ENCODE measurements at places on chromosomes 5 and 9. TPM values are rescaled to one million over a fixed set of nuclear protein-coding genes. Genes with fewer than 3 reads are reported as not detected.
A peak's percentile ranks its signal among the peaks of the same experiment; 100 is the strongest.

- H3K27me3 ChIP-seq: no peaks in the 10 kb centered on the region
- no peak for DNase-seq
- H3K4me1 ChIP-seq: no peaks in the 10 kb centered on the region
- no peak overlapping the region for H3K4me3 ChIP-seq
These were observed 253.9 kb upstream of the TYRP1 start for GRCh38 chr9:12439267-12439666.

- no peaks in the 10 kb centered on the region for H3K4me1 ChIP-seq
- peaks cover 7% of the 10 kb centered on the region for H3K27me3 ChIP-seq
- no peak overlapping the region for H3K27ac ChIP-seq
- DNase-seq: no peak
- no peak overlapping the region for H3K4me3 ChIP-seq
These were observed 67.4 kb upstream of the ZNF618 start for GRCh38 chr9:113808391-113809358.

DNA sequence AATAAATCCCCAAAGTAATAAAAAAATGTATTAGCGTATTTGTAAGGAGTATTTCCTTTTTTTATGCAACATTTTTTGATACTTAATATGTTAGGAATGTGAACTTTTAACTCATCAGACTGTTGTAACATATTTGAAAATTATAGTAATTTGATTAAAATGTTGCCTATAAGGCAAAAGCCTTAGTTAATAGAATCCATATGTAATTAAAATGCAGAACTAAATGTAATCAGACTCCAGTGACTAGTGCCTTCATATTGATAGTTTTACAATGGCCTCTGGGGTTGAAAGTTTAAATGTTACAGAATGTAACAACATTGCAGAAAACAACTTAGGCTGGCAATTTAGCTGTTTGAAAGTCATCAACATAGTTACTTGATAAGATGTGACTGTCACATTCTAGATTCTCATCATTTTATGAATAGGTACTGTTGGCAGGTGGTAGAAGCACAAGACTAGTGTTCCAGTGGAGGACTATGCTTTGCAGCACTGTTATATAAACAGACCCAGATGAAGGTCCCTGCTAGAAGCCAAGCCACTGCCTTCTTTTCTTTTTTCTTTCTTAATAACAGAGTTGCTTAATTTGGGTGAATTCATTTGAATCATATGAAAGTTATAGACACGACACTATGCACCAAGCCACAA, 382.9 kb downstream of the CCDC171 start:
- H3K4me1 ChIP-seq: peaks cover 11% of the 10 kb centered on the region
- H3K4me3 ChIP-seq: no peak overlapping the region
- H3K27me3 ChIP-seq: no peaks in the 10 kb centered on the region
- DNase-seq: no peak
- H3K27ac ChIP-seq: peak overlapping the region; percentile 53

The OTP gene
- not detected for polyA plus RNA-seq

DNA sequence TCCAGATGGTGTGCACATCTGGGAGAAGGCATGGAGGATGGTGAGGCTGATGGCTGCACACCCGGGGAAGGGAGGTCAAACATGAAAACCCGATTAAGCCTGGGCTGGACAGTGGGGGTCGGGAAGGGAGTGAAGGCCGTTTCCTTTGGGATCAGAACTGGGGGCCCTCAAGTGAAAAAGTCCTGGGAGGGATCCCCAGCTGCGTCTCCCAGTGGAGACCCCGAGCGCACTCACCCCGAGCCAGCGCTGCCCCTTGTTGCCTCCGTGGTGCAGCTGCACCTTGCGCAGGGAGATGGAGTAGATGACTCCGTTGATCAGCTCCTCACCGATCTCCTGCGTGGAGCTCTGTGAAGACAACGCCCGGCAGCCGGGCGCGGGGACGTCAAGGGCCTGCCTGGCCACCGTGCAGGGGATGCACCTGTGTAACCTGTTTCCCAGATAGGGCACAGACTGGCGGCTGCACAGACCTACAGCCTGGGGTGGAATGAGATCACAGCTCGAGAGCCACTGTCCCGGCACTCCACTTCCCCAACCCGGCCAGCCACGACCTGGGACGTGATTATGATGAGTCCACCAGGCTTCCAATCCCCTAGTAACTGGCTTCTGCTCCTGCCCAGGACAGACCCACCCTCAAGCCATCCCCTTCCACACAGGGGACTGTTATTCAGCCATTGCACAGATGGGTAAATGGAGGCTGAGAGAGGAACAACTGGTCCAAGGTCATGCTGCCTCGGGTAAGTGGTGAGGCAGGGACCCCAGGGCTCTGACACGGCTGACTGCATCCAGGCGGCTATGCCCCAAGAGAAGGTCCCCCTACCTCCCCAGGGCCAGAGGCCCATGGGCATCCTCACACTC, 9.0 kb downstream of the RALGDS start:
- H3K4me1 ChIP-seq: peaks cover 14% of the 10 kb centered on the region
- H3K4me3 ChIP-seq: no peak overlapping the region
- no peaks in the 10 kb centered on the region for H3K27me3 ChIP-seq
- H3K27ac ChIP-seq: peak overlapping the region; percentile 99

- DNase-seq: peak; percentile 55
- no peak overlapping the region for H3K27ac ChIP-seq
- peaks cover 15% of the 10 kb centered on the region for H3K4me1 ChIP-seq
- no peak overlapping the region for H3K4me3 ChIP-seq
These were observed 152.1 kb downstream of the FSTL4 start for GRCh38 chr5:133460172-133460758.

The FOXD4L6 gene
- polyA plus RNA-seq: 0.05 TPM

DNA sequence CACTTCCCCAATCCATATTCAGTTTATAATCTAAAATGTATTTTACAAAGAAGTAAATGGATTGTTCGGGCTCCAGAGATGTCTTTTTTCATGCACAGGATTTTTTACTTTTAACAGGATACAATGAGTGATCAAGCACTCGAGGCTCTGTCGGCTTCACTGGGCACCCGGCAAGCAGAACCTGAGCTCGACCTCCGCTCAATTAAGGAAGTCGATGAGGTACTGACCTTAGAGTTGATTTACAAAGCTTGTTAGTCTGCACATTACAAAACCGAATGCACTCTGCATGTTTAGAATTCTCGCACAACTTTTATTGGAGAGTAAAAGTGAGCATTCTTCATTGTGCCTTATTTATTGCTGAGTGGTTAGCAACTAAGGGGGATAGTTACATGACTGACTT, 65.2 kb downstream of the ERAP1 start:
- no peaks in the 10 kb centered on the region for H3K27me3 ChIP-seq
- H3K27ac ChIP-seq: no peak overlapping the region
- H3K36me3 ChIP-seq: peaks cover 81% of the 10 kb centered on the region
- no peak overlapping the region for H3K4me3 ChIP-seq
- peaks cover 14% of the 10 kb centered on the region for H3K4me1 ChIP-seq
- DNase-seq: no peak

The ALAD gene
- polyA plus RNA-seq: 11.8 TPM

DNA sequence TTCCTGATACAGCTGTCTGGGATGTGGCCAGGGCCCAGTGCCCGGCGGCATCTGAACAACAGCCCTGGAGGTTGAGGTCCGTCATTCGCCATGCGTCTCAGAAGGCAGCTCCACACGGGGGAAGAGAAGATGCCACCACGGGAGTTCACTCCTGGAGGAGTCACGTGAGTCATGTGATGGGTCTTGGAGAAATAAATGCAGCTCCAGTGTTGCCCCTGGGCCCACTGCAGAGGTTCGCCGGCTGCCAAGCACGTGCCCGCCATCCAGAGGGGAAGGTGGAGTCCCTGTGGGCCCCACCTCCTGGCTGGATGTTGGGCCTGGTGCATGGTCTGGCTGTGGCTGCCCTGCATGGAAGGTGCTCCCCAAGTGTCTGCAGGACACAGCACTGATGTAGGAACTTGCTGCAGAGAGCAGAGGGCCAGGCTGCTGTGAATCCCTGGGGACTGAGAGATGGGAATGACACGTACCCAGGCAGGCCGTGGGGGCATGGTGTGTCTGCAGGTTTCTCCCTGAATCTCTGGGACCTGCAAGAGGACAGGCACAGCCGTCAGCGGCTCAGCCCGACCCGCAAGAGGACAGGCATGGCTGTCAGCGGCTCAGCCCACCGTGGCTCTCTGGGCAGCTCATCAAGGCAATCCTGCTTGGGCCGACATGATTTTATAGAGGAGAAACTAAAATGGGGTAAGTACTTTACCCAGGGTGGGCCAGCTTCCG, 418.3 kb upstream of the IRX4 start:
- DNase-seq: no peak
- H3K36me3 ChIP-seq: no peaks in the 10 kb centered on the region
- H3K4me1 ChIP-seq: no peaks in the 10 kb centered on the region
- no peak overlapping the region for H3K4me3 ChIP-seq
- peaks cover 48% of the 10 kb centered on the region for H3K27me3 ChIP-seq

The PLAC8L1 gene
- polyA plus RNA-seq: 0.55 TPM

DNA sequence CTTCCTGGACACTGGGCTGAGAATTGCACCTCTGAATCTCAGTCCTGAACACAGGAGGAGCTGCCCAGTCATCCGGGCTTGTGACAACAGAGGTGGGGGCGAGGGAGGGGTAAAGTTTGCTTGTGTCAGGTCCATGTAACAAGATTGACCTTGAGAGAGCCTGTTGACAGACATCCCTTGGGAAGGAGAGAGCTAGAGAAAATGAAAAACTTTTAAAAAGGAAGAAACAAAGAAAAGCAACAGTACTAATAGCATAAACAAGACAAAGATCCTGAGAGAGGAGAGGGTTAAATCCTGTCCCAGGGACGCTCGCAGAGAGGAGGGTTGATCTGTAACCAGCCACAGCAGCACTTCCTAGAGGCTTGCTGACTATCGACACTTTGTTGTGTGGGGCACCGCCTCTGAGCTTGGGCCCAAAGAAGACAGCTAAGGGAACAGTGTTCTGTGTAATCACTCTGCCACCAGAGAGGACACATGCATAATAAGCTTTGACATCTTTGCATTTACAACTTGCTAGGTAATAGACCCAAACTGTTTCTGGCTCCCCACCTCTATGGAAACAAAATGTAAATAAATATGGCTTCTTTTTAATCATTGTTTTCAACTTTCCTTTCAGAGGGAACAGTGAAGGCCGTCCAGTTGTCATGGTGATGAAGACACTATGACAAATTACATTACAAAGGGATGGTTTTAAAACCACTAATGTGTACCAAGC, 363.7 kb downstream of the CSNK1G3 start:
- peaks cover 23% of the 10 kb centered on the region for H3K4me1 ChIP-seq
- no peak overlapping the region for H3K4me3 ChIP-seq
- H3K36me3 ChIP-seq: no peaks in the 10 kb centered on the region
- H3K27ac ChIP-seq: no peak overlapping the region
- H3K27me3 ChIP-seq: no peaks in the 10 kb centered on the region
- DNase-seq: no peak

The SURF6 gene
- 44.5 TPM for polyA plus RNA-seq

DNA sequence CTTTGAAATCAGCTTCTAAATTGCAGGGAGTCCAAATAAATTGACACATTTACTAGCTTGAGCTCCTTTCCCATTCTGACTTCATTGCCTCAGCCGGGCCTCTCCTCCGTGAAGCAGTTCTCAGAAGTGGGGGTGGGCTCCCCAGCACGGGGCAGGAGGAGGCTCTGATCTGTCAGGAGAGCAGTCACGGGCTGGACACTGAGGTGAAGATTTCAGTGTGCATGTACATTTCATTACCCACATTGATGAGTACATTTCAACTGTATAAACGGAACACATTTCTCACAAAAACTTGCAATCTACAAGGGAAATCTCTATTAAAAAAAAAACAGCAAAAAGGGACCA, 195.9 kb downstream of the SEMA6A start:
- H3K36me3 ChIP-seq: no peaks in the 10 kb centered on the region
- no peak overlapping the region for H3K27ac ChIP-seq
- peaks cover 13% of the 10 kb centered on the region for H3K4me1 ChIP-seq
- no peak for DNase-seq
- no peak overlapping the region for H3K4me3 ChIP-seq

DNA sequence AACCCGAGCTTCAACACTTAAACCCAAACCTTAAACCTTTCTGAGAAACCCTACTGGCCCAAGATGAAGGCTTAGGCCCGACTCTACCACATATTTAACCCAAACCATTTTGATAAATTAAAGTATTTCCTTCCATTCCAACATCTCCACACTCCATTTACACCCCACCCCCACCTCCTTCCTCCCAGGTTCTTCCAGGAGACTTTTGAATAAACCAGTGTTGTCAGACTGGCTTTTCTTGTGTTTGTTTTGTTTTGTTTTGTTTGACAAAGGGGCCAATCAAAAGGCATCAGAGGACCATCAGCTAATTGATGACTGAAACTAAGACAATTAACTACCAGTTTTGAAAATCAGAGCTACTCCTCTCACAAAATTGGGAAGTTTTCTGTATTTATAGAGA, 4.6 kb upstream of the ZNF608 start:
- H3K4me3 ChIP-seq: no peak overlapping the region
- DNase-seq: no peak
- no peaks in the 10 kb centered on the region for H3K27me3 ChIP-seq
- no peak overlapping the region for H3K27ac ChIP-seq

- no peak overlapping the region for H3K4me3 ChIP-seq
- H3K27ac ChIP-seq: no peak overlapping the region
- no peaks in the 10 kb centered on the region for H3K27me3 ChIP-seq
- DNase-seq: no peak
- no peaks in the 10 kb centered on the region for H3K4me1 ChIP-seq
These were observed 38.0 kb upstream of the FAM120A start for GRCh38 chr9:93413530-93413929.

The PITX1 gene
- not detected for polyA plus RNA-seq

All from SK-N-SH (cell line).